Placental epithelial cell (primary cell): ENCODE measurements at places on chromosomes 3 and 15. TPM values are rescaled to one million over a fixed set of nuclear protein-coding genes. Genes with fewer than 3 reads are reported as not detected.

Gene CCRL2
- not detected in 2 replicates for total RNA-seq

Gene WDR93
- 0.11 and 0.39 TPM in 2 replicates for total RNA-seq

Gene RASL12
- total RNA-seq = not detected in 2 replicates

Gene GPR62
- total RNA-seq = under 0.01 TPM in 1 of 2 replicates, not detected in the other

Gene PGBD4
- total RNA-seq = 1.2 and 1.3 TPM in 2 replicates

Gene FBXW12
- total RNA-seq = under 0.01 TPM in 1 of 2 replicates, not detected in the other

Gene TFRC
- 36.5 and 43.7 TPM in 2 replicates for total RNA-seq

Gene SLC28A2
- not detected in 2 replicates for total RNA-seq

Gene IFT122
- 21.4 and 48.7 TPM in 2 replicates for total RNA-seq

Gene A4GNT
- not detected in 2 replicates for total RNA-seq

Gene P2RY1
- total RNA-seq = under 0.01 and 0.11 TPM in 2 replicates

Gene KIF7
- total RNA-seq = 8.4 and 8.6 TPM in 2 replicates

Gene KNSTRN
- 14.5 and 15.8 TPM in 2 replicates for total RNA-seq

Gene GRM2
- under 0.01 and 0.11 TPM in 2 replicates for total RNA-seq

Gene CHAC1
- 3.9 and 27.5 TPM in 2 replicates for total RNA-seq

Gene C15orf62
- total RNA-seq = under 0.01 and 0.33 TPM in 2 replicates

Gene RBPMS2
- not detected in 2 replicates for total RNA-seq

Gene CHDH
- total RNA-seq = under 0.01 and 0.76 TPM in 2 replicates

Gene ERICH6
- total RNA-seq = 0.33 and 0.39 TPM in 2 replicates

Gene COL6A5
- not detected in 2 replicates for total RNA-seq

Gene VGLL3
- total RNA-seq = 200 and 536 TPM in 2 replicates

Gene SLC2A2
- 0.11 TPM in 1 of 2 replicates, not detected in the other for total RNA-seq

Gene OR4F6
- total RNA-seq = under 0.01 TPM in 1 of 2 replicates, not detected in the other

Gene GABRG3
- not detected in 2 replicates for total RNA-seq

Gene KCNH8
- not detected in 2 replicates for total RNA-seq

Gene MYO9A
- 53.0 and 76.6 TPM in 2 replicates for total RNA-seq

Gene PDZRN3
- 12.8 and 47.5 TPM in 2 replicates for total RNA-seq

Gene SHC4
- 0.22 and 0.79 TPM in 2 replicates for total RNA-seq

Gene GOLGA6D
- total RNA-seq = not detected in 2 replicates

Gene FETUB
- total RNA-seq = 0.22 TPM in 1 of 2 replicates, not detected in the other

Gene SPATA12
- not detected in 2 replicates for total RNA-seq

Gene DNAJC13
- total RNA-seq = 43.2 and 55.0 TPM in 2 replicates

Gene PRKAR2A
- total RNA-seq = 32.2 and 67.3 TPM in 2 replicates

Gene ESYT3
- 3.1 and 8.5 TPM in 2 replicates for total RNA-seq

Gene TMEM158
- under 0.01 and 0.76 TPM in 2 replicates for total RNA-seq
